ENCODE measurements at places on chromosomes 7 and 10.

DNA sequence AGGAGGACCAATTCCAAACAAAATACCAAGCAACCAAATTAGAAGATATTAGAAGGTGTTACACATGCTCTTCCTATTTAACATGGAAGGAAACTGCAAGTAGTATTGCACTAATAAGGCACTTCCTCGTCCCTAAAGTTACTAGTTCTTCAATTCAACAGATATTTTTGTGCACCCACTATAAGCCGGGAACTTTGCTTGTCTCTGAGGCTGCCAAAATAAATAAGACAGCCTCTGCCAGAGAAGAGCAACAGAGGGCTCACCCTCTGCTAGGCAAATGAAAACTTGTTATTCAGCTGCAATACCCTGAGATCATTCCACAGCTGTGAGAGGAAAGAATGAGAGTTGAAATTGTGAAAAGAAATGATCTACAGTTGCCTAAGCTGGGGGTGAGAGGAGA, 37.4 kb upstream of the GSAP start:
- no peak for DNase-seq

DNA sequence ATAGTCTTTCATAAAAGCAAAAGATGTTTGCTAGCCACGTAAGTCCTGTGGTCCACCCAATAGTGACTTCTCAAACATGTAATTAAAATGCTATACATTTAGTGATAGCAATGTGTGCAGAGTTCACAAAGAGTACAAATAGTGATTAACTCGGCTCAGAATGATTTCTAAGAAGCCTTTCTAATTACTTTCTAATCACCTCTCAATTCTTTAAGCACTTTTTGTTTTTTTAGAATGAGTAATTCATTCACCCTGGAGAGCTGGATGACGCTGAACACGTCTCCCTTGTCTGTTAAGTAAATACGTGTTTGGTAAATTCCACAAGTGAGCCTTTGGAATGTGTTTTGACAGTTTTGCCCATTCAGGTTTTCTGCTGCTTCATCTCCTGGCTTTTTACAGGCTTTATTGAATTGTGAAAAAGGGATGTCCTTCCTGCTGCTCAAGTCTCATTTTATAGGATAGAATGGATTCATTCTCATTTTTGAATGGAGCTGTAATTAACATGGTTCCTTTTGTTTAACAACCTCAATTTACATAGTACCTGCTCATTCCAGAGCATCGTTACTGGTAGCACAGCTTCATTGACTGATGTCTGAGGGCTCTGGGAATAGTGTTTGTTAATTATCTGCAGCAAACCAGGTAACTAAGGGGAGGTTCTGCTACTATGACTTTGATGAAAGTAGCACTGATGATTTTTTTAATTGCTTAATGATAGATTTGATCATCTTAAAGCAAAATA, 212.1 kb downstream of the VTI1A start:
- peak; percentile 50 for DNase-seq

- no peak for DNase-seq
These were observed 145.5 kb downstream of the ABCA13 start for GRCh38 chr7:48316768-48317167.

DNA sequence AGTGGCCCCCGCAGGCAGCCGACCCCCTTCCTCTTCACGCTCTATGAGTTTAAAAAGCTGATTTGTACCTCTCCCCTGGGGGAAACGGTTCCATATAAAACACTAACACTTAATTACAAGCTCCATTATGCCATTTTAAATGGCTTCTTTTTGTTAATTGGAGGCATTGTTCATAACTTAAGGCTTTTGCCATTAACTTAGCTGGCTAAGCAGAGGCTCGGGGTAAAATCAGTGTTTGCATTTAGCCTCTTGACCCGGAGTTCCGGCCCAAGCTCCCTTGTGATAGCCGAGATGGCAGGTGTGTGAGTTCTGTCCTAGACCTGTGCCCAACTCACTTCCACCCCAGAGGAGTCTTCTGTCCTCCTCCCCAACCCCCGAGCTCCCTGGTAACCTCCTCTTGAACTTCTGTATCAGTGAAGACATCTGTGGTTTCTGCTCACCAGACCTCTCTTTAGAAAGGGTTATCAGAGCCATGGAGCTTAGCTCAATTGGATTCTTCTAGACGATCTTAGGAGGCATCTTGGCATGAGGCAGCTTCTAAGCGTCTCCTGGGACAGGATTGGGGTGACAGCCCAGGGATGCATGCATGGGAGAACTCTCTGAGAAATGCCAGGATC, 34.2 kb upstream of the SH2B2 start:
- no peak for DNase-seq

- no peak for DNase-seq
These were observed 10.2 kb downstream of the TSPAN15 start for GRCh38 chr10:69461243-69462025.

DNA sequence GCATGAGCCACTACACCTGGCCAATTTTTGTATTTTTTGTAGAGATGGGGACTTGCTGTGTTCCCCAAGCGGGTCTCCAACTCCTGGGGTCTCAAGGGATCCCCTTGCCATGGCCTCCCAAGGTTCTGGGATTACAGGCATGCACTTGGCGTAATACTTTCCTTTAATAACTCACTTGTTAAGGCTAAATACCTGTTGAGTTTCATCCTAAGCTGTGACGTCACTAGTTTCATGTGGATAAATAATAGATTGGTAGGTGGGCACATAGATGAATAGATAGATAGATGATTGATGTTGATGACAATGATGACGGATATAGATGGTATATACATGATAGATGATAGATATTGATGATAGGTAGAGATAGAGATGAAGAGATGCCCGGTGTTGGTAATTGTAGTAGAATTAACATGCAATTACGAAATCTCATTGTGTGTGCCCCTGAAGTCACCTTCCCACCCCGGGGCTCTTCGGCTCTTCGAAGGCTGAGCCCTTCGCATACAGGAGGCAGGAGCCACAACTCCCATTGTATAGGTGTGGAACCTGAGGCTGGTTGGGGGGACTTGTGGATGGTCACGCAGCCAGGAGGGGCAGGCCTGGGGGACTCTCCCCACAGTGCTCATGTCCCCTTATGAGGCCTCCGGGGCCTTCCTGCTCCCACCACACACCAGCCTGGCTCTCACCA, 2.6 kb downstream of the GRIFIN start:
- DNase-seq: no peak

DNA sequence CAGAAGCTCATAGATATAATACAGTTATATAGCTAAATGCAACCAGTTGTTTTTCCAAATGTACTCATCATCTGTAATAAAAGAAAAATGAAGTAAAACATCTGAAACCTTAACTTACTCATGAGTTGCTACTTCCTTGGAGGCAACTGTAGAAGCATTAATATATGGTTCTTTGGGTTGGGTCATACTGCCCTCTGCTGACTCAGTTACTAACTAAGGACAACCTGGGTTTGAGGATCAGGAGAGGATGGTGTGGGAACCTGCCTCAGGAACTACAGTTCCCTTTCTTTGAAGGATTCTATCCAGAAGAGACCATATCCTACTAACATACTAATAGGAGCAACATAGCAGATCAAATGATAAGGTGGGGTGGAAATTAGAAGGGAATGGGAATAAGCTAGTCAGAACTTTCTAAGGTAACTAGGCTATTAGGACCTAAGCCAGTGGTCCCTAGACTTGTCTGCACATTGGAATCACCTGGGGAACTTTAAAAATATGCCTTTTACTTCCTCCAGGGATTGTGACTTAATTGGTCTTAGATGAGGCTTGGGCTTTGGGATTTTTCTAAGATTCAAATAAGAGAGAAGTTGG, 20.7 kb downstream of the COX15 start:
- DNase-seq: peak; percentile 71

DNA sequence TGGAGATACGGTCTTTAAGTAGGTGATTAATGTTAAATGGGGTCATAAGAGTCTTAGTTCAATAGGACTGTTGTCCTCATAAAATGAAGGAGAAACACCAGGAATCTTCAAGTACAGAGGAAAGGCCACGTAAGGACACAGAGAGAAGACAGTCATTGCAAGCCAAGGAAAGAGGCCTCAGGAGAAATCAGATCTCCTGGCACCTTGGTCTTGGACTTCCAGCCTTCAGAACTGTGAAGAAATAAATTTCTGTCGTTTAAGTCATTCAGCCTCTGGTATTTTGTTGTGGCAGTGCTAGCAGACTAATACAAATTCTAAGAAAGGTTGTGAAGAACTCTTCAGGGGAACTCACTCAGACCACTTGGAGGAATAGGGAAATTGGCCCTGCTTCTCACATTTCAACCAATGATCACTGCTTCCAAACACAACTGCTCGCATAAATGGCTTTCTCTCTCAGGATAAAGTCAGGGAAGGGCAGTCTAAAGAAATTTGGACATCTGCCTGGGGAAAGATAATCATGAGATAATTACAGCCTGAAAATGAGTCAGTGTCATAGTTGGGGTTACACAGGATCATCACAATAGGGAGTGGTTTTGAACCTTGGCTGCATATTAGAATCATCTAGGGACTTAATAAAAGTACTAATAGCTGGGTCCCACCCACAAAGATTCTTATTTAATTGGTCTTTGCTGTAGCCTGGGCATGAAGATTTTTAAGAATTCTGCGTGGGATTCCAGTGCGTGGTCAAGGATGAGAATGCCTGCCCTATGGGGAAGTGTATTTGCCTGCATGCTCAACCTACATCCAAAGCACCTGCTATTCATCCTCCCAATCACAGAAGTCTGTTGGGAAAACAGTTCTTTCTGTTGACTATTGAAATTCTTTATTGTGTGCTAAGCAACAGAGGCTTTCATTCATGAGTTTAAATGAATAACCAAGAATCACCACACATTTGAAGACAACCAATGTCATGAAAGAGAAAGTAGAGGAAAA, 310.6 kb upstream of the PLXDC2 start:
- DNase-seq: no peak

- no peak for DNase-seq
These were observed 15.5 kb downstream of the SVIL start for GRCh38 chr10:29619241-29619669.

DNA sequence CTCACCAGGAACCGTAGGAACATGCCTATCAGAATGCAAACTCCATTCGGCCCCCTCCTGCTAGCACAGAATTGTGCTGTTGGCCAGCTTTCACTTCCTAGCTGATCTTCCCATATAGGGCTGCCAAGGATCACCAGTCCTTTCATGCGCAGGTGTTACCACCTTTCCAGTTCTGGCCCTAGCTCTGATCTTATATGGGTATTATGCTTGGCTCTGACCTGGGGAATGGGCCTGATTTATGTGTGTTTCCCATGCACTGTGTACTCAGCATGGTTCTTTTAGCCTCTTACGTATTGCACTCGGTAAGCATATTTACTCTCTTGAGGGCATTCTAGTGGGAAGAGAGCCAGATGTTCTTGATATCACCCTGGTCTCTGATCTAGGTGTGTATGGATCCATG, 11.1 kb downstream of the SLC35G1 start:
- no peak for DNase-seq

GRCh38 chr7:604001-604883, 84.6 kb upstream of the PDGFA start:
- DNase-seq: peak; percentile 66

DNA sequence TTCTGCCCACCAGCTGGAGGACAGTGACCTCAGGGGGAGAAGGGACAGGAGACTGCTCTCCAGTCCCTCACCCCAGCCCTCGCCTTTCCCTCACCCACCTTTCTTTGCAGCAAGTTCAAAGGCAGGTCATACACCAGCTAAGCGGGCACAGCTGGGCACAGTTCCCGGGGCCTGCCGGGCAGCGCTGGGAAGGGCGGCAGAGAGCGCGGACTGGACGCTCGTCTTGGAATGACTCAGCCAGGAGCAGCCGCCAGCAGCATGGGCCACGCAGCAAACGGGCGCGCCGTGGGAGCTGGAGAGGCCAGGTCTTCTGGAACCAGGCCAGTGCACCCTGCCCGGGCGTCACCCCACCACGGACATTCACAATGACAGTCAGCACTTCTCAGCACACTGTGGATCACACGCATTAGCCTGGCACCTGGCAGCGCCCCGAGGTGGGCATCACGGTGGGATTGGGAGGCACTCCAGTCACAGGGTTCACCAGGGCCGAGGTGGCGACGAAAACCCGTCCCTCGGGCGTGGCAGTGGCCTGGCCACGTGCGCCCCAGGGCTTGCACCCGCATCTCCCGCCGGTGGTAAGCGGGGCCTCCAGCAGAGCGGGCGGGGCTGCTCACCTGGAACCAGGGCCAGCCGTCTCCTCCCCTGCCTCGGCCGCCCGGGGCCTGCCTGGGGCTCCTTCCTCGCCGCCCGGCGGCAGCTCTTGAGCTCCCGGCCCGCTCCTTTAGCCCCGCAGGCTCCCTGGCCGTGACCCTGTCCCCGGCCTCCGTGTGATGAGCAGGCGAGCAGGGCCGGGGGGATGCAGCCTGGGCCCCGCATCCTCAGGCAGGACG, 29.0 kb upstream of the WDFY4 start:
- peak; percentile 23 for DNase-seq

- DNase-seq: no peak
These were observed 47.0 kb downstream of the RGS10 start for GRCh38 chr10:119495545-119495944.

GRCh38 chr7:120201290-120201689, 71.7 kb upstream of the KCND2 start:
- no peak for DNase-seq

- DNase-seq: no peak
These were observed 40.5 kb upstream of the RABGEF1 start for GRCh38 chr7:66699998-66700397.

DNA sequence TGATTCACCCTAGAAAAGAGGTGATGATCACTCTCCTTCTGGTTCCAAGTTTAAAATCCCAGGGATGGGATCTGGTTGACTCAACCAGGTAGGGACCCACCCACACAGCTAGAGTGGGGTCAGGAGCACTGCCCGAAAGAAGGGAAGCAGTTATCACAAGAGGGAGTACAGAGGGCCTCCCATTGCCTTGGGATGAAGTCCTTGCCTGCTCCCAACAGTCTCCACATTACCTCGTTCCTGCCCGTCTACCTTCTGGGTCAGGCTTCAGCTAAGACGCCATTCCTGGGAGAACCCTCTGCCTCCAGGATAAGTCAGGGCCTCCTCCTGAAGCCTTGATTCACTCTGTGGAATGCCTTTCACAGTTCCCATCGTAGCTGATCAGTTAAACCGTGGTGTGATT, 23.8 kb downstream of the ZMIZ2 start:
- no peak for DNase-seq

- no peak for DNase-seq
These were observed 3.0 kb upstream of the PHYHIPL start for GRCh38 chr10:59173414-59173813.

GRCh38 chr10:132786884-132787494, 1.0 kb upstream of the NKX6-2 start:
- no peak for DNase-seq

DNA sequence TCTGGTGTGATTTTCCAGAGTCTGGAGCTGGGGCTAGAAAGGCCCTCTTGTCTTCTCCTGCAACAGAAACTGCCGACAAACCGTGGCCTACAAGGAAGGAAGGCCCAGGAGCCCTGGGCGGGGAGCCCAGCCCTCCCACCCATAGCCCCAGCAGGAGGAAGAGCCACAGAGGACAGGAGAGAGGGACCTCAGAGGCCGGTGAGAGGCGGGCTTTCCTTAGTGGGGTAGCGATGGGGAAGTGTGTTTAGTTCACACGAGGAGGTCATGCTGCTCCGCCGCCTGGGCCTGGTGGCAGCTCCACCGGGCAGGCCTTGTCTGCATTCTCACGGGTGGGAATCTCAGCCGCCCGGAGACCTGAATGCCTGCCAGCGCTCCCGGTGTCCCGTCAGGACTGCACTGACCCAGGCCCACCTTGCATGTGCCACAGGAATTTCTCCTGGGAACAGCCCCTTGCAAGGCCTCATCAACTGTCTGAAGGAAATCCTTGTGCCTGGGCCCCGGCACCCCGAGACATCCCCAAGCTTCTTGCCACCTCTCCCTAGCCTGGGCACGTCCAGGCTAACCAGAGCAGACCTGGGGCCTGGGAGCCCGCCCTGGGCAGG, 50.9 kb downstream of the ZNF467 start:
- DNase-seq: no peak

- no peak for DNase-seq
These were observed 65.0 kb downstream of the ZEB1 start for GRCh38 chr10:31383810-31384588.

- DNase-seq: no peak
These were observed 42.6 kb downstream of the ALOX5 start for GRCh38 chr10:45416603-45417002.
